Muscle of back (tissue), 13 donors: ENCODE measurements at places on chromosomes 13 and 19. TPM values are rescaled to one million over a fixed set of nuclear protein-coding genes. Genes with fewer than 3 reads are reported as not detected.

Gene PSPN
- 1.2 TPM for polyA plus RNA-seq

Gene ZNF57
- polyA plus RNA-seq: 2.2 TPM

Gene PRR19
- 0.73 TPM for polyA plus RNA-seq

Gene HSPB6
- polyA plus RNA-seq: 629 TPM

Gene SLC25A41
- polyA plus RNA-seq: 1.2 TPM

Gene POU4F1
- polyA plus RNA-seq: 9.1 TPM

Gene NOP53
- polyA plus RNA-seq: 594 TPM

Gene MBD3L3
- not detected for polyA plus RNA-seq

Gene NAPSA
- 0.61 TPM for polyA plus RNA-seq

Gene IGSF23
- not detected for polyA plus RNA-seq

DNA sequence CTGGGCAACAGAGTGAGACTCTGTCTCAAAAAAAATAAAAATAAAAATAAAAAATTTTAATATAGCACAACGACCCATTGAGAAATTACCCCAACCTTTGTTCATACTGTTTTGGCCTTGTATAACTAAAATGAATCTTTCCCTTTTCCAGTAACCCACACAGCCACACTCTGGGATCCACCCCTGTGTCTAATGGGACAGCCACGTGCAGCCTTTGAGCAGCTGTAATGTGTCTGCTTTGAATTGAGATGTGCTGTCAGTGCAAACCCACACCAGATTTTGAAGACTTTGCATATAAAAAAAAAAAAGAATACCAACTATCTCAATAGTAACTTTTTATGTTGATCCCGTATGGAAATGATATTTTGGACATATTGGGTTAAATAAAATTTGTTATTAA, 112.7 kb upstream of the UBL3 start:
- DNase-seq: no peak

DNA sequence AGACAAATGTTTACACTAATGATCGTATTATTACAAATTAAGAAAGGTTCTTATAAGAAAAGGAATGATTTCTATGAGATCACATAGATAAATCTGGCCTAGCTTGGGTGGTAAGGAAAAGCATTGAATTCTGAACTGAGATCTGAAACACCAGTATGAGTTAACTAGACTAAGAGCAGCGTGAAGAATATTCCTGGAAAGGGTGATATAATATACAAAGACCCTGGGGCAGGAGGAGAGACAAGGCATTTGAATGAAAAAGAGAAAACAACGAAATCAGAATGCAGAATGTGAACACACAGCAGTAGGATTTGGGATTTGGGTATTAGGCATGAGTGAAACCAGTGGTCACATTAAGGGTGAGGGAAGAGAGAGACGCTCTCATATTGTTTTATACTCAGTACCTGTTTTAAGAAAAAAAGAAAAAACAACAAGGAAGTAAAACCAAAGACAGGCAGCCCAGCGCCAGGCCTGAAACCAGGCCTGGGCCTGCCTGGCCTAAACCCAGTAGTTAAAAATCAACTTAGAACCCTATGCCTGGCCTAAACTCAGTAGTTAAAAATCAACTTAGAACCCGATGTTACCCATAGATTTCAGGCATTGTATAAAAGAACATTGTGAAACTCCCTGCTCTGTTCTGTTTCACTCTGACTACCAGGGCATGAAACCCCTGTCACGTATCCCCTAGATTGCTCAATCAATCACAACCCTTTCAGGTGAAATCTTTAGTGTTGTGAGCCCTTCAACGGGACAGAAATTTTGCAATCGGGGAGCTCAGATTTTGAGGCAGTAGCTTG, 287.1 kb downstream of the ITGBL1 start:
- DNase-seq: no peak

GRCh38 chr13:90738881-90739280, 608.6 kb upstream of the MIR17HG start:
- DNase-seq: no peak

- DNase-seq: no peak
Measured at GRCh38 chr19:29477831-29478577, 47.8 kb upstream of the VSTM2B start.

GRCh38 chr19:42196011-42197001, 21.2 kb downstream of the DEDD2 start:
- no peak for DNase-seq

DNA sequence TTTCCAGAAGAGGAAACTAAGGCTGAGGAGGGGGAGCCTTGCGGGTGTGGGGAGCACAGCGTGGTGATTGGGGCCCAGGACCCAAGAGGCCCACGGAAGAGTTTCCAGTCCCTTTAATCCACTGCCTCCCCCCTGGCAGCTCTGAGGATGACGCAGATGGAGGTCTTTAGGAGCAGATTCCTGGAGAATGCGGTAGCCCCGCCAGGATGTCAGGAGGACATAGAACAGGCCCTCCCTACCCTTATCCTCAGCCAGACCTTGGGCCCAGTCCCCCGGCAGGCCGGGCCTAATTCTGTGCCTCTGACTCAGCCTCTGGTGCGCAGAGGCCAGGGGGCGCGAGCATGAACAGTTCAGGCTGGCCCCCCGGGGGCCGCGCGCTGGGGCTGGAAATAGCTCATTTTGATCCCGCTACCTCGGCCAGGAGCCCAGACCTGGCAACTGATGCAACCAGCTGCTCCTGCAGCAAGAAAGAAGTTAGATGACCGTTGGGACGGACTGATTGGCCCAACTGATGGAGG, 461 bp upstream of the HSPB6 start:
- peak; percentile 97 for DNase-seq

GRCh38 chr13:51770160-51770559, 33.8 kb downstream of the DHRS12 start:
- no peak for DNase-seq

GRCh38 chr13:112828756-112829155, 138.9 kb downstream of the ATP11A start:
- no peak for DNase-seq

DNA sequence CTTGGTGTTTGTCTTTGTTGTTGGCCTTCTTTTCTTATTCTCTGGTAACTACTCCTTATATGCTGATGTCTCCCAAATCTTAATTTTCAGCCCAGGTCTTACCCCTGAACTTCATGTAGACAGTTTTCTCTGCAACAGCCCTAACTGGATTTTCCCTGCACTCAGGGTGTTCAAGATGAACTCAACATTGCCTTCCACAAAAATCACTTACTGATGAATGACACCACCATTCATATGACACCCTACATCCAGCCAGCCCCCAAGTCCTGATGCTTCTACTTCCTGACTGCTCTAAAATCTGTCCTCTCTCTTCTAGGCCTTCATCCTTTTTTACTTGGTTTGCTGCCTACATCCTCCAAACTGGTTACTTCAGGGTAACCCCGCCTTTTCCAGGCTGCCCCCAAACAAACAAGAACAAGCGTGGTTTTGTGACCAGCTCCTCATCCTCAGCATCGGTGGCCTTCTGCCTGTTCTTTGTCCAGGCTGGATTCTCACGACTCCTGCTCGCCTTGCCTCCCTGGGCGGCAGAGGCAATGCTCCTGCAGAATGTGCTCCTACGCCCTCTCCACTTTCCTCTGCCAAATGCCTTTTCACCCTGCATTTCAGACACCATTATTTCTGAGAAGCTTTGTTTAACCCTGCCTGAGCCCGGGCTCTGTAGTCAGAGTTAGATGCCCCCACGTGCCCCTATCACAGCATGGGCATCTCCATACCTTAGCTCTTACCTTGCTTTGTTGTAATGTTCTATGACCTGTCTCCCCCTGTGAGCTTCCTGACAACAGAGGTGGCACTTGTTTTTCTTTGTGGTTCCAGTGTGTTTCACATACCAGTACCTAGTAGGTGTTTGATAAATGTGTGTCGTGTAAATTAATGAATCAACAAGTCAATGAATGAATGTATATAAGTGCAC, 61.8 kb downstream of the WDFY2 start:
- DNase-seq: no peak

DNA sequence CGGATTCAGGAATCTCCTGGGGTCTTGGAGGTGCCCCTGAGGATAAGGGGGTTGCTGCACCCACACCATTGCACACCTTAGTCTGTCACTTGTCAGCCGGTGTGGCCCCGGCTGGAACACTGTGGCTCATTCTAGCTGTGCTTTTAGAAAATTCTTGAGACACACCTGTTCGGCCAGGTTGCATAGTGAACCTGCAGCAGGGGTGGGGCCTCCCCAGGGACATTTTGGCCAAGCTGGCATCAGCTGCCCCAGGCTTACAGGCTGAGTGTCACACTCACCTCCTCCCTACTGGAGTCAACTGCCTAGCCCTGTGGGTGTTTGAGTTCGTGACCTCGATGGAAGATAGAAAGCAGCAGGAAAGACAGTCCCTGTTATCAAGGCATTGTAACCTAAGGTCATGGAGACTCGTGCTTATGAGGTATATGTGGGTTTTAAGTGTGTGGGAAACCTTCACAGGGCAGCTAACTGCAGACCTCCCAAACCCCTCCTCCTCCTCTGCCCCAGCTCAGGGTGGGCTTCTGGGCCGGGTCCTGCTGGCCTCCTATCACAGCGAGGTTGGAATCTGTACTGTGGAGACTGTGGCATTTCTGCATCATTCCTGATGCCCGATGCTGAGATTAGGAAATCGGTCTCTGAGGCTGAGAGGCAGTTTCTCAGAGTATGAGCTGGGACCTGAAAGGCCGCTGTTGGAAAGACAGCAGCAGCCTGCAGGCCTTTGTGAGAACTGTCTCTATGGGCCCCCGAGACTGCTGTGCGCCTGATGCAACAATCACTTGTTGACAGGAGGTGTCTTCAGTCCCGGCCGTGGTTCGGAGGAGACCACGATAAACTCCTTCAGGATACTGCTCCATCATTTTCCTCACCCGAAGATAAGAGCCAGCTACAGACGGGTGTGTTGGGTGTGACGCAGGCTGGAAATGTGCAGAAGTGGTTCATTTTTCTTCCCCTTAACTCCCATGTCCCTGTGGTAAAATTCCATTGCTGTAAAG, 72.2 kb downstream of the ATP11A start:
- no peak for DNase-seq

GRCh38 chr13:73059460-73060250, 850 bp downstream of the KLF5 start:
- peak; percentile 42 for DNase-seq

DNA sequence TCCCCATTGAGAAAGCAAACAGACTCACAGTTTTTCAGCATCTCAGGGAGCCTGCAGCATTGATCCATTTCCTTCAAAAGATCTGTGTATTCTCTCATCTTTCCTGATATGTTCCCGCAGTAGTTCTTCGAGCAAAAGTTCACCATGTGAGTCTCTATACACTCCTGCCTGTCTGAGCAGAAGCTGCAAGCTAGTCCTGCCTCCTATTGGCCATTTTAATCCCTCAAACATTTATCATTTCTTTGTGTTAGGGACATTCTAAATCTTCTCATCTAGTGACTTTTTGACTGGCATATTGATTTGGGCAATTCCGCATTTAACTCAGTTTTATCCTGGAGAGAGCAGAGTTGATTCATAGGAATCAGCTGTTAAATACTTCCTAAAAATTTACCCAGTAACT, 660.4 kb upstream of the KLF12 start:
- DNase-seq: no peak

GRCh38 chr13:60590800-60591747, 194.1 kb downstream of the TDRD3 start:
- peak; percentile 6 for DNase-seq

GRCh38 chr13:36553491-36553890, 120.3 kb upstream of the SERTM1 start:
- no peak for DNase-seq

GRCh38 chr13:109790942-109791605, 4.7 kb upstream of the IRS2 start:
- peak; percentile 35 for DNase-seq

DNA sequence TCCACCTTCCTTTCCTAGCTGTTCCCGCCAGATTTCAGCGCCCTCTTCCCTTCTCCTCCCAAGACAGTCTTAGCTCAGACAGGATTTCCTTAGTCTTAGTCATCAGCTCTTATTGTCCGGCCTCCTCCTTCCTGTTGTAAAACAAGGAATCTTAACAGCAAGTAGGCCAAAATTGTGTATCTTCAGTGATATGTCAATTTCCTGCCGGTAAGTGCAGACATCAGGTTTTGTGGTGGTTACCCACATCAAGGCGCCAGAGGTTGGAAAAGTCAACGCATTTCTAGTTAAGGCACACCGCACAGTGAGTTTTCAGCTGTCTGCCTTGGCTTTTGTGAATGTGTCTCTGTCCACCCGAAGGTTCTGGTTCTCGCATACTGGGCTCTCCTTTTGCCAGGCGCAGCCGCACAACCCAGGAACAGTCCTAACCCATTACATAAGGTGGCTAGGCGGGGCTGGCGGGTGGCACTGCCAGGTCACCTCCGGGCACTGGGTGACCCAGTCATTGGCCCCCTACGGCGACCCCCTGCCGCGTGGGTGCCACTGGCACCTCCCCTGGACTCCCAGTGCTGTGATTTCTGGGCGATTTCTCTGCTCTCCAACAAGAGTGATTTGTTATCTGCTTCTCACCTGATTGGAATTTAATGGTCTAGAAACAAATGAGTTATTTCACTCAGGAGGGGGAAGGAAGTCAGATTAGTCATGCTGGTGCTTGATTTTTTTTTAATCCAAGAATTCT, 12.9 kb downstream of the COL4A2 start:
- no peak for DNase-seq

- no peak for DNase-seq
Measured at GRCh38 chr19:31570718-31571117, 221.5 kb upstream of the TSHZ3 start.

GRCh38 chr13:102203718-102204117, 198.1 kb downstream of the FGF14 start:
- DNase-seq: no peak

- DNase-seq: no peak
Measured at GRCh38 chr13:77375560-77376108, 48.7 kb upstream of the MYCBP2 start.

DNA sequence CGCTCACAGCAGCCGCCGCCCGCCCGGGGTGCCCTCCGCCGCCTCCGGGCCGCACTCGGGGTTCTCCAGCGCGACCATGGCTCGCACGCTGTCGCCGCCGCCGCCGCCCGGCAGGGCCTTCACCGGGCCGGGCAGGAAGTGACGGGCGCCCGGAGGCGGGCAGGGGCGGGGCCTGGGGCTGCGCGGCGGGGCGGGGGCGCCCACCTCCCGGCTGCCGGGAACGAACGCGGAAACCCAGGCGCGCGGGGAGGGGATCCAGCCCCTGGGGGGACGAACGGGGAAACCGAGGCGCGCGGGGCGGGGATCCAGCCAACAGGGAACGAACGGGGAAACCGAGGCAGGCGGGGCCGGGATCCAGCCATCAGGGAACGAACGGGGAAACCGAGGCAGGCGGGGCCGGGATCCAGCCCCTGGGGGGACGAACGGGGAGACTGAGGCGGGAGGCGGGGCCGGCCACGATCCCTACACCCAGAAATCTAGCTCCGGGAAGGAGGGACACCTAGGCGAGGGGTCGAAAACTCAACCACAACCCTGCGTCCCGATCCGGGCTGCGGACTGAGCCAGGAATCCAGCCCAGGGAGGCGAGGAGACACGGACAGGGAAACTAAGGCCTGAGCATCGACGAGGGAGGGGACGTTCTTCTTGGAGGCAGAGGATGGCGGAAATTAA, at the start of gene R3HDM4:
R3HDM4 (minus strand) TSS at position 140 of the 669 bp plus-strand sequence; CDS start at position 78, 62 bp downstream.
- peak; percentile 77 for DNase-seq

DNA sequence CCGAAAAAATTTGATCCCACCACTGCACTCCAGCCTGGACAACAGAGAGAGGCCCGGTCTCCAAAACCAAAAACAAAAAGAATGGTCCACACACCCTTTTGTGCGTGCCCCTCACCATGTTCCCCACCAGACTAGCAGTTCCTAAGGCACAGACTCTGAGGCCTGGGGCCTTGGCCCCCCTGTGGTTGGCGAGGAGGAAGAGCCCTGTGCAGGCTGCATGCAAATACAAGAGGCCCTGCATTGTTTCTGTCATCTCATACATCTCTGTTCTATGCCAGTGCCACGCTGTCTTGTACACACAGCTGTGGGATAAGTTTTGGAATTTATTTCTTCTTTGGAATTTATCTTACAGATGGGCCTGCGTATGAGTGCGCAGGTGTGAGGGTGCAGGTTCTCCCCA, 4.7 kb upstream of the YJEFN3 start:
- DNase-seq: no peak
